Cerebellar nuclear complex (tissue), 1 donor: ENCODE measurements at places on chromosomes 7 and 10.

DNA sequence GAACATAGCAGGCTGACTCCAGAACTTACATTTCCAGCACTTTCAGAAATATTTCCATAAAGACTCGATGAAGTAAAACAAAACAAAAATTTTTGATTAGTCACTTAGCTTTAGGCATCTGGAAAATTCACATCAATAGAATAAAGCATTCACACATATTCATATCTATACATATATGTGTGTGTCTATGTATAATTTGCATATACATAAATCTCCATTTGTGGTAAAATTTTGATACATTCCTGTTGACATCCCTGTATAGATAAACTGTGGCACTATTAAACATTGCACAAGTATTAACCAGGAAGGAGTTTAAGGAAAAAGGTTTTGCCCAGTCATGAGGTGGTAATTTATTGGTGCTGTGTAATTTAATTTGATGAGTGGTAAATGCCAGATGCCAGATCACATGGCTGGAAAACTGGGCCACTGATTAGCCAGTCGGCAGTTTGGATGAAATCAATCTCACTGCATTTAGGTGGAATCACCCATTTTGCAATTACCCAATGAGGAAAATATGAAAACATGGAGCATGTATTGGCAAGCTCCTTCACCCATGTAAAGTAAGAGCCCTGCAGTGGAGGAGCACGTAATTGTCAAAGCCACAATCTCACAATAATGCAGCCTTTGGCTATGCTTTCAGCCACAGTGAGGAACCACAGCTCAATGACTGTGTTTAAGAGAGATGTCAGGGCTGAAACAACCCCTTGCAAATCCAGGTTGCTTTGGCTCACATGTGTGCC lies 294.6 kb downstream of the RNLS start:
- no peak for DNase-seq

GRCh38 chr10:104435822-104436221 lies 82.2 kb downstream of the CFAP58 start:
- no peak for DNase-seq

- DNase-seq, result no peak
Measured at GRCh38 chr7:90595801-90596670, at the start of gene CDK14. TSS of gene CDK14 (plus strand) at chr7:90596321. CDS start at chr7:90596628, 307 bp downstream.

DNA sequence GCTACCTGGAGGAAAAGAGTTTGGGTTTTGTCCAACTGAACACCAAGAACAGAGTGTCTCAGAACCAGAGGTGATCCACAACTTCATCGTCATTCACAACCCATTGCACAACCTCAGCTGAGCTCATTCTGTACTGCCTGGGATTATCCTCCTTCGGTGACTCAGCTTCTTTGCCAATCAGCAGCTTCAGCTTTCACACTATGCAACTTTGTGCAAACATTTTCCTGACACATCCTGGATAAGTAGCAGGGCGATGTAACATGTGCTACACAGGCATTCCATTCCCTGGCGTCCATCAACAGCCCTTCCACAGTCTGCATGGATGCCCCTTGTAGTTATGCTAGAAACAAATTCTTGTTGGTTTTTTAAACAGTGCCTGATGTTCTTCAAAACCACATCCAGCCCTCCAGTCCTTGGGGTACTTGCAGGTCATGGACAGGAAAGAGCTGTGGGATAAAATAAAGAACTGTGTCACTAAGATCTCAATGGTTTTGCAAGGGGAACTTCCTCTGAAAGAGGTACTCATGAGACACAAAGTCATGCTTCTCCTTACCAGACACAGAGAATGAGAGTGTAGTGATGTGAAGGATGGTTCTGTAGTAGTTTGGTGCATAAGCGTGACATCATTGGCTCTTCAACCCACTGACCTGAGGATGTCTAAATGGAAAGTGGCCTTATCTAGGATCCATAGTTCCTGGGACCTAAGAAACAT lies 478.5 kb downstream of the KIF20B start:
- DNase-seq, result no peak

GRCh38 chr7:142338633-142339501 lies 81.0 kb upstream of the PRSS58 start:
- no peak for DNase-seq

DNA sequence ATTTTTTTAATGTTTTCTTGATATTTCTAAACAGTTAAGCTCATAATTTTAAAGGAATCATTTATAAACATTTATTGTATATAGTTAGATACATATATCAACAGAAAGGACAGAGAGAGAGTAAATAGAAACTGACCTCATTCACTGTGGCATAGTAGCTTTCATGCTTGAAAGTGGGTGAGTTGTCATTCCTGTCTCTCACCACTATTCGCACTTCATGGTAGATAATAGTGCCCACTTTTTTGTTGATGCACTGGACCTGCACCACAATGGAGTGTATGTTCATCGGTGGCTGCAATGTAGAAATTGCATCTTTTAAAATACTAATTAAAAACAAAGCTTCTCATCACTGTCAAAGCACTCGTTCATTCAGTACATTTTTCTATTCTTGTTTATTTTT lies 432.0 kb downstream of the PCDH15 start:
- no peak for DNase-seq

DNA sequence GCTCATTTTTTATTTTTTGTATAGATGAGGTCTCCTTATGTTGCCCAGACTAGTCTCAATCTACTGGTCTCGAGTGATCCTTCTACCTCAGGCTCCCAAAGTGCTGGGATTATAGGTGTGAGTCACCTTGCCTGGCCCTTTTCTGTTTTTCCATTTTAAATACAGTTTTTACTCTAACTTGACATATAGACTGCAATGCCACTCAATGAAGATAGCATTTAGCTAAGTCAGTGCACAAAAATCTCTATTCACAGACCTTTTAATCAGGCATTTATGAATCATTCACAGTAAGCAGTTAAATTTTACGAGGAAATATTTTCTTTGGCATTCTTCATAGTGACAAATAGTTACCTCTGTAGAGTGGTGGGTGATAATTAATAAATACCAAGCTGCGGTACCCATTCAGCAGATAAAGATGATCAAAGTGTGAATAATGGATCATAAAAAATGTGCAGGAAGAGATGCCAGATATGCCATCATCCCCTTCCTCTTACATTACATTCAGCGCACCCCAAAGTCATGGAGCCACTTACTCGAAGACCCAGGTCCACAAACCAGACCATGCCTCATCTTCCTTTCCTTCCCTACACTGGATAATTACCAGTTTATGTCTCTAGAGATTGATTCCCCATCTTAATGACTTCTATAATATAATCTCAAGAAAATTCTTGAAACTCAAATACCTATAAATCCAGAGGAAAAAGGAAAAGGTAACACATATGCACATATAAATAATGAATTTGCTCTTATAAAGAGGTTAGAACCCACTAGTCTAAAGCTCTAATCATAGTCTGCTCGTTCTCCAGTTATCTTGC lies 56.0 kb downstream of the UBE2H start:
- no peak for DNase-seq

- DNase-seq, result no peak
Measured at GRCh38 chr10:126135177-126135576, 238.8 kb downstream of the FANK1 start.

- no peak for DNase-seq
Measured at GRCh38 chr10:50063100-50063499, 4.7 kb upstream of the WASHC2A start.

DNA sequence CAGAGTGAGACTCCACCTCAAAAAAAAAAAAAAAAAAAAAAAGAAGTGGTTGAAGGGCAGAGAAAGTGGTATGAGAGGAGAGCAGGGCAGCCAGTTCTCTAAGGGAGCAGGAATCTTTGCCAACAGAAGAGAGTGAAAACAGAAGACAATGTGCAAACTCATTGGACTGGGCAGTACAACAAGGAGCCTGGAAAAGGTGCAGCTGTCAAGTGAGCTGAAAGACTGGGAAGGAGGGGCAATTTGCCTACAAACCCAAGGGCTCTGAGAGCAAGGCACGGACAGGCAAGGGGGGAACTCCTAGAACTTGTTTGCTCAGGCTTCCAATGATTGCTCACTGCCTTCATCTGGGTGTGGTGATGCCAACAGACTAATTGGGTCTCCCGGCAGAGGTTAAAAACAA lies 9.5 kb downstream of the ACTR1A start:
- no peak for DNase-seq

GRCh38 chr7:95357623-95358022 lies 33.3 kb upstream of the PON1 start:
- no peak for DNase-seq

- DNase-seq, result no peak
Measured at GRCh38 chr10:94403380-94404213, 1.3 kb downstream of the TBC1D12 start.

- DNase-seq, result no peak
Measured at GRCh38 chr7:137606061-137606674, 240.6 kb downstream of the DGKI start.

DNA sequence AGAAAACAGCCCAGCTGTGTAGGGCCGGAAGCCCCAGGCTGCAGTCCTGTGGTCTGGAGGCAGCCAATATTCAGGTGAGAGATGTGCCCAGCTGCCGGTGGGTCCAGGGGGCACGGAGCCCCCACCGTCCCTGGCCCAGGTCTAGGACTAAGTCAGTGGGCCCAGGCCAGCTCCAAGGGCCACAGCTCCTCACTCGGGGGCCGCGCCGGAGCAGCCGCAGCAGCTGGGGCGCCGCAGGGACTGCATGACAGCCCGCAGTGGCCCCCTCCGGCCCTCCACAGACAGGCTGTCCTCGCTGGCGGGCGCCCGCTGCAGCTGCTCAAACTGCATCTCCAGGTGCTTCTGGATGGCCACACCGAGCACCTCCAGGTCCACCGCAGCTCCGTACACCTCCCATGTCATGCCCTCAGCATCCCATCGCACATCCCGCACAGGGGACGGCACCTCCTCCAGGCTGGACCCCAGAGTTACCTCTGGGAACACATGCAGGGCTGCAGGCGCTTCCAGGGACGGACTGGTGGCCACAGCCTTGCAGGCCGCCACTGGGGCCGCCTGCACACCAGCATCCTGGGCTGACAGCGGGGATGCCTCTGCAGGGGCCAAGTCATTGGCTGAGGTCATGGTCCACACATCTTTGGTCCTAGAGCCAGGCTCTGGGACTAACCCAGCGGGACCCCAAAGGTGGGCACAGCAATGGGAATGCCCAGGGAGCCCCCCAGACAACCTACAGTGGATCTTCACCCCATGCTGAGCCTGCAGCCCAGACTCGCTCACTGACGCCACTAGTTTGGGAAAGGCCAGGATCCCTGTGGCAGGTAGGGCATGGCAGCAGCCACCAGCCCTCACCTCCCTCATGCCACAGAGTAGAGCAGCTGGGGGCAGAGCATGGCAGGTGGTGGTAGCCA lies 7.0 kb downstream of the GPRIN2 start:
- no peak for DNase-seq

DNA sequence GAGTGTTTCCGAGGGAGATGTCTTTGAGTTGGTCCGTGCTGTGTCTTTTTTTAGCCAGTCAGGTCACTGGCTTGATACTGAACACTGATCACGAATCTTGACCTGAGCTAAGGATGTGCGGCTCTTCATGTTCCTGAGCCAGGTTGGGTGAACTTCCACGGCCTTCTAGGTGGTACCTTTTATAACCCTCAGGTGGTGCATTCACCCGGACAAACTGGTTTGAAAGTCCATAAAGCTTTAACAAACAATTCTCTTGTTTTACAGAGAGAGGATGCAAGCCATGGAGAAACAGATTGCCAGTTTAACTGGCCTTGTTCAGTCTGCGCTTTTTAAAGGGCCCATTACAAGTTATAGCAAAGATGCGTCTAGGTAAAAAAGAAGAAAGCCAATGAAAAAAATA lies 229.5 kb downstream of the ARHGAP21 start:
- DNase-seq, result no peak

- no peak for DNase-seq
Measured at GRCh38 chr7:100827330-100828226, at the start of gene EPHB4. TSS of gene EPHB4 (minus strand) at chr7:100827523. CDS start at chr7:100827030, 493 bp downstream.

DNA sequence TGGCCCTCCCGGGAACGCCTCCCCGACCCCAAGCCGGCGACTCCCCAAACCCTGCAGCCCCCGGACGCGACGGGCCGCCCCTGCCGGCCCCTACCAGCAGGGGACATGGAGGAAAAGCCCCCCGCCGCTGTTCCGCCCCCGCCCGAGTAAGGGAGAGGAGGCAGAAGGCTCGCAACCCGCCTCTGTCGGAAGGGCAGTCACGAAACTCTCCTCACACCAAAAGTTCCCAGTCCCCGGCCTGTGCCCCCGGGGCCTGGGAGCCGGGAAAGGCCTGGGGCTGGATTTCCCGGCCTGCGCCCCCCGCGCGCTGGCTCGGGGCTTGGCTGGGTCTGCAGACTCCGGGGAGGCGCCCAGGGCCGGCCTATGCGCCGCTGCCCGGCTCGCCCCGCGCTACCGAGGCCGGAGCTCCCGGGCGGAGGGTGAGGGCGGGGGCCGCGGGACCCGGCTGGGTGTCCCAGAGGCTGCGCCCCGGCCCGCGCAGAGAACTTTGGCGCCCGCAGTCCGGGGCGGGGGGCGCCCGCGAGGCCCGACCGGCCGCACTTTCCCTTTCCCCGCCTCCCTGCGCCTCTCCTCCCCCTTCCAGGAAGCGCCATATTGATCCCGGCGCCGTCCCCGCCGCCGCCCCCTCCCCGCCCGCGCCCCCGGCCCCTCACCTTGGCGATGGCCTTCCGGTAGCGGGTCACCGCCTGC lies 728 bp downstream of the PARD3 start:
- DNase-seq, result no peak

DNA sequence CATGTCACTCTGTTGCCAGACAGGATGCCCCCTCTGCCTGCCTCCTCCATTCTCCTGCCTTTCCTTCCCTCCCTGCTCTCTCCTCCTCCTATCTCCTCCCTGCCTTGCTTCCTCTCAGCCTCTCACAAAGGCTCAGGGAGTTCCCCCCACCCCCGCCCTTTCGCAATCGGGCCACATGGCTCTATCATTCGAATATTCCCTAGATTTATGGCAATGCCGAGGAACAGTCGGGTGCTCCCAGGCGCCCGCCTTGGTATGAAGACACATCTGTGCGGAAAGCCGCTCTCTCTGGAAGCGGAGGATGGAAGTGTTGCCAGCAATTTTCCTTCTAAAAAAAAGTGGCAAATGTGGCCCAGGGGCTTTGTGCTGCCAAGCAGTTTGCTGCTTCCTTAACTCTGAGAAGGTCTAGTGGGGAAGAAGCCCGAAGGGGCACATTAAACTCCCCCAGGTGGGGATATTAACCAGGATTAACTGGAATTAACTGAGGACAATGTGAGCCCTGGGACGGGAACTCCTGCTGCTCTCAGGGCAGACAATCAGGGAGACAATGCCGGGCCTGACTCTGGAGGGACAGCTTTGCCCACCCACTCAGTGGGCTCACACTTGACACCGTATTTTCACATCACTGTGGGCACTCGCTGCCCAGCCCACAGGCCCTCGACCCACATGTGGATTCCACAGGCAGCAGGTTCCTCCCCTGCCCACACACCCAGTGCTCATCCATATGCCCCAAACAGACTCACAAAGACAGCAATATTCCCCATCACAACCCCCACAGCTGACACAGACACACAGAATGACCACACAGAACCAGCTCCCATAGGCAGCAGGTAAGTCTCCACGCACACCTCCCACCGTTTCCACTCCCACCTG lies 88.4 kb upstream of the SMNDC1 start:
- DNase-seq, result no peak
